ENCODE measurements at places on chromosomes 3 and 15.

- no peak for DNase-seq
Measured at GRCh38 chr3:194330160-194330559, 21.0 kb downstream of the CPN2 start.

DNA sequence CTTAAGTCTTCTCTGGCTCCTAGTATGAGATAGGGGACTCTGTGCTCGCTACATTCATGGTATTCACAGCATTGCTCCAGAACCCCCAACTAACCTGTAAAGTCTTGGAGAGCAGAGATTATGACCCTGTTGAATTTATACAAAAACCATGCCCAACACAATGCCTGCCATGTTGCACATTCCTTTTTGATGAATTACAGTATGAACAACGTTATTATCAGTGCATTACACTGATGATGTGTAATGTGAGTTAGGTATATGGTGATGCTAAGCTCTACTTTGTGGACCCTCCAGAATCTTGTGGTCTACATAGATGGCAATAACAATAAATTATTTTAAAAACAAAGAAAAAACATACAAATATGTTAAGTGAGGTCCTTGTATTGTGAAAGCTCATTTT lies 64.3 kb downstream of the EOMES start:
- DNase-seq: no peak

DNA sequence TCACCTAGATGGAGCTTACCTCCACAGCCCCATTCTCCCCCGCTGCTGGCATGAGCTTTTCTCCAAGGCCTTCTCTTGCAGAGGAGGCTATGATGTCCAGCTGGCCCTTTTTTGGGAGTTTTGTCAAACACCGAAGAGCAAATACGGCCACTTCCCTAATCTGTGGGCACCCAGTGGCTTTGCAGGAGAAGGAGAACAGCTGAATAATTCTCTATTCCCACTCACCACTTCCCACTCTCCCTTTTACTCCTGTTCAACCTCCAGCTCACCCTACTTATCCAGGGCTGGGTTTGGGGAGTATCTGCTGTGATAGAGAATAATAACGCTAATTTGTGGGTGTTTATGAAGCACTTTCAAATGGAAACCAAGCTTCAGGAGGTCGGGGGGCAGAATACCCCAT lies 93.0 kb downstream of the AAGAB start:
- no peak for DNase-seq

GRCh38 chr3:111874177-111874820 lies 15.2 kb downstream of the PHLDB2 start:
- DNase-seq: no peak

DNA sequence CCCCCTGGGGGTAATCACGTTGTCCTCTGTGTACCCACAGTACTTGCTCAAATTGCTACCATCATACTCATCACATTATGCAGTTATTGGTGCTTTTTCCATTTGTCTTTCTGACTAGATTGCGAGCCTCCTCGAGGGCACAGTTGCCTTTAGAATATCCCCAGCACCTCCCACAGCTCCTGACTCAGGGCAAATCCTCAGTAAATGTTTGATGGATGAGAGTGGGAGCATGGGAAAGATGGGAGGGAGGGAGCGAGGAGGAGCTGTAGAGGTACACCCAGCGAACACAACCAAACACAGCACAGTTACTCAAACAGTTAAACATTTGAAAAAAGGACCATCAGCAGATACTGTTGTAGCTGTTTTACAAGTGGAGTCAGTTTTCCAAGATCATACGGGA lies 27.9 kb downstream of the SIDT1 start:
- DNase-seq: no peak

- DNase-seq: peak; percentile 45
Measured at GRCh38 chr15:34436956-34437442, 609 bp downstream of the GOLGA8A start.

- DNase-seq: no peak
Measured at GRCh38 chr3:151386056-151386455, 1.5 kb upstream of the P2RY12 start.

DNA sequence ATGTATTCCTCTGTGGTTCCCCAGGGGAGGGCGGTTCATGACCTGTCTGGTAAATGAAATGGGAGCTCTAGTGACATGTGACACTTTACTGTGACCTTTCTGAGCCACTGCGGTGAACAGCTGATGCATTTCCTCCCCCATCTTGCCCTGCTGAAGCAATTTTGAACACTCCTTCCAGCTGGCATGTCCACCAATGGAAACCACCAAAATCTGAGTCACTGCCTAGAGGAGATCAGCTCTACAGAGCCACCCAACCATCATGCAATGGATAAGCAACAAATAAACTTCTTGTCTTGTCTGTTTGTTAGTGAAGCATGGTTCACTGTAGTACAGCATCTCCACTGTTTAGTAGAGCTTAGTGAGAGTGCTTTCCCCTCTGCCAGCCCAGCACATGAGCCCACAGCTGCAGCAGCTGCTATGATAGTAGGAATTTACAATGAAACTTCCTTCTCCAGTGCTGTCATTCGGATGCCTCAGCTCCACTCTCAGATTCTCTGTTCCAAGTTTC lies 479.4 kb downstream of the NTRK3 start:
- DNase-seq: no peak

DNA sequence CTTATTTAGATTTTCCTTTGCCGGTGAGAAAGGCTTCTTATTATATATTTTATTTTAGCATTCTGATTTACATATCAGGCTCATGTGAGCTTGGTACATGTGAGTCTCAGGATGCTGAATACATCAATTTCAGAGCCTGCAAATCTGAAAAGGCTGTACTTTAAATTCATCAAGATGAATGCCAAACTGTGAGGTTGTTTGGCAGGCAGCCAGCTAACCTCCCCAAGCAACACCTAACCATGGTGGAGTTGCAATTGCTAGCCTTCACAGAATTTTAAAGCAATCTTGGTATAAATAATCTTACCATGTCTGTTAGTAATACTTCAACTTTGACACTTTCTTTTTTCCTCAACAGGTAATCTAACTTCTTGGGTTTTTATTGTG lies 252.5 kb downstream of the CDIN1 start:
- no peak for DNase-seq

GRCh38 chr3:190519886-190520285 lies 6.0 kb downstream of the IL1RAP start:
- DNase-seq: no peak

- DNase-seq: no peak
Measured at GRCh38 chr15:89754361-89755154, 3.5 kb upstream of the MESP1 start.

DNA sequence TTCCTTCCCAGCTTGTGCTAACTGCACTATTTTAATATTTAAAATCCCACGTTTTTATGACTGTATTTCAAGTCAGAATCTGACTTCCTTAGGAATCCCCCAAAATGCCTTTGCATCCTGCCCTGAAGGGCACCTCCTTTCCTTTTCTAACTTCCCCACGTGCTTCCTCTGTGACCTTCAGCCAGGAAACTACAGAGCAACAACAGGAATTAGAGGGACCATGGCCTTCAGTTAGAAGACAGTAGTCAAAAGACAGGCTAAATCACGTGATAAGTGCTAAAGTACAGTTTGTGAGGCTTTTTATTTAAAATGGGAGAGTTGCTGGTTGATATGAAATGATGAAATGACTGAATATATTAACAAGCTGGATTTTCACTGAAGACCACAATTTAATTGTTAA lies 11.8 kb upstream of the ABHD10 start:
- no peak for DNase-seq

- no peak for DNase-seq
Measured at GRCh38 chr3:85171976-85172375, 213.2 kb downstream of the CADM2 start.

- no peak for DNase-seq
Measured at GRCh38 chr3:47394881-47395280, 14.1 kb downstream of the PTPN23 start.

- peak; percentile 19 for DNase-seq
Measured at GRCh38 chr3:57755368-57755675, 787 bp upstream of the SLMAP start.

DNA sequence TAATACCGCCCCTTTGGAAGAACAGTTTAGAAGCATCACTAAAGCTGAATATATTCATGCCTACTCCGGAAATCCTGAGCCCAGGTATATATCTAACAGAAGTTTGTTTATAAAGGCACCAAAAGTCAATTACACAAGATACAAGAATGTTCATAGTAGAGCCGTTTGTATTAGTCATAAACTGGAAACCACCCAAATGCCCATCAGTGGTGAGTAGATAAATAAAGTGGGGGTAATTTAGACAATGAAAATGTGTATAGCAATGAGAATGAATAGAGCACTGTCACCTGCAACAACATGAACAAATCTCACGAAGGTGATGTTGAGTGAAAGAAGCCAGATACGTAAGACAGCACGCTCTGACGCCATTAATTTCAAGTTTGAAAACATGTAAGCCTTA lies 68.3 kb upstream of the GLCE start:
- DNase-seq: no peak

DNA sequence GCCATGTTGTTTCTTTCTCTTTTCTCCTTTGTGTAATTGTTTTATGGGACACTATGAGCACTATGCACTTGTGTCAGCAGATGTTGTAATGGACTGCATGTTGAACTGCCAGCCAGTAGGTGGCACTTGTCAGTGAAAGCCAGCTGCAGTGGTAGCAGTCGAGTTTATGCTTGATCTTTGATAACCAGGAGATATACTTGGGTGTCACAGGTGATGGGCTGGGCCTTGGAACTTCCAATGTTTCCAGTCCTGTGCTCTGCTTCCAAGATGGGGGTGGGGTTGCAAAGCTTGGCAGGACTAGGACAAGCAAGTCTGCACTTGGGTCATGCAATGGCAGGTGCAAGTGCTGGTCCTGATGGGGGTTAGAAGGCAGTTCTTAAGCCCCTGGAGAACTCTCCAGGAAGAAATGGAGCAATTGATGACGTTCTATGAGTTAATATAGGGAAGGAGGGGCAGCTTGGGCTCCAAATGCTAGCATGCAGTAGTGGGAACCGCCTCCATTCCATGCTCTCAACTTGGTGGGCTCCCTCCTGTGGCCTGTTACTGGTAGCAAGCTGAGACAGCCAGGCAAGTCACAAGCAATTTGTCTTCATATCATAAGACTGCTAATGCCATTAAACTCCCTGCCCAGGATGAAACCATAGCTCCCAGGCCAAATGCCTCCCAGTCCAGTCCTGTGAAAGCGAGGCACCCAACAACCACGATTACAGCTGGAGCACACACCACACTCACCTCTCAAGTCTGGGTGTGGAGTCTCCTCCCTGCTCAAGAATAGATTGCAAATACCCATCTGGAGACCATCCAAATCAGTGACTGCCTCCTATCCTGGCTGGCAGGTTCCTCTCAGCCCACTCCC lies 287.2 kb downstream of the CGGBP1 start:
- peak; percentile 25 for DNase-seq

DNA sequence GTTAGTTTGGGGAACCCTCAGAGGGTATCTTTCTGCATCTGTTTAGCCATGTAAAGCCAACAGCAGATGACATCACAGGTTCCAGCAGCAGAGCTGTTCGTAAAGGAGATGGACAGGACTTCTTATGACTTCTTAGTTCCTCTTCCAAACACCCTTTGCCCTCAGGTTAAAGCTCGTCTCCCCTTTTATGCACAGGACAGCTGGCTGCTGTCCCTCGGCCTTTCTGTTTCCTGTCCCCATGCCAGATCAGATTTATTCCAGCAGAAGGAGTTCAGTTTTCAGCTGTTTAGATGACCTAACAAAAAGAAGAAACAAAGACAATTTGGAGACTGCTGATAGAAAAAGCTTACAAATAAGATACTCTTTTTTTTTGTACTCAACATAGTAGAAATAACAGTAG lies 45.1 kb downstream of the SEC22A start:
- DNase-seq: no peak

- DNase-seq: no peak
Measured at GRCh38 chr3:42631620-42632019, 21.9 kb upstream of the ZBTB47 start.

GRCh38 chr15:57570994-57571393 lies 20.7 kb upstream of the MYZAP start:
- DNase-seq: no peak

DNA sequence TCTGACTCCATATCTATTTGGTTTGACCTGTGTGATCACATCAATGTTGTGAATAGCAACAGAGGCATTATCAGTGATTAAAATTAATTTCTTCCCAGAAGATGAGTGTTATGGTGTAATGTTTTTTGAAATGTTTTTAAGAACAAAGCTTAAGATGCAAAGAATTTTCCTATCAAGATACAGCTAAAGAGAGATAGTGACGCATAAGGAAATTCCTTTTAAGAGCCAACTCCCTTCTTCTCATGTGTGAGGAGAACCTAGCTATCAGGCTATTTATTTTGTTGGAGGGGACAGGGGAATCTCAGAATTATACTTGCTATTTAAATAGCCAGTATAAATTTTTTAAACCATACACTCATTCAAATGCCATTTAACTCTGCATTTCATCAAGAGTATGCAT lies 71.3 kb downstream of the COL8A1 start:
- no peak for DNase-seq

DNA sequence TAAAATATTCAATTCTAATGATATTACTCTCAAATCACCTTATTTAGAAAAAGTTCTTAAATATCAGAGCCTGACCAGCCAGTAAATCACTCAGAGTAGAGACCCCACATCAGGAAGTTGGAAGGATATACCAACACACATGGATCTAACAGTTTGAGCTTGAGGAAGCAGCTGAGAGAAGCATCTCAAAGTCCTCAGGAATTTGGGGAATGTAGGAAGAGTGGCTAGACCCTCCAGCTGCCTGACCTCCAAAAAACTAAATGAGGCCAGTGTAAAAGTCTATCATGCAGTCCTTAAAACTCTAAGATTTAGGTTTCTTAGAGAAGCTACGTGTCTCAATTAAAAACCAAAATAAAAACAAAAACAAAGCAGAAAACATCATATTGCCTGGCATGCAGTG lies 55.4 kb downstream of the SETD2 start:
- no peak for DNase-seq

DNA sequence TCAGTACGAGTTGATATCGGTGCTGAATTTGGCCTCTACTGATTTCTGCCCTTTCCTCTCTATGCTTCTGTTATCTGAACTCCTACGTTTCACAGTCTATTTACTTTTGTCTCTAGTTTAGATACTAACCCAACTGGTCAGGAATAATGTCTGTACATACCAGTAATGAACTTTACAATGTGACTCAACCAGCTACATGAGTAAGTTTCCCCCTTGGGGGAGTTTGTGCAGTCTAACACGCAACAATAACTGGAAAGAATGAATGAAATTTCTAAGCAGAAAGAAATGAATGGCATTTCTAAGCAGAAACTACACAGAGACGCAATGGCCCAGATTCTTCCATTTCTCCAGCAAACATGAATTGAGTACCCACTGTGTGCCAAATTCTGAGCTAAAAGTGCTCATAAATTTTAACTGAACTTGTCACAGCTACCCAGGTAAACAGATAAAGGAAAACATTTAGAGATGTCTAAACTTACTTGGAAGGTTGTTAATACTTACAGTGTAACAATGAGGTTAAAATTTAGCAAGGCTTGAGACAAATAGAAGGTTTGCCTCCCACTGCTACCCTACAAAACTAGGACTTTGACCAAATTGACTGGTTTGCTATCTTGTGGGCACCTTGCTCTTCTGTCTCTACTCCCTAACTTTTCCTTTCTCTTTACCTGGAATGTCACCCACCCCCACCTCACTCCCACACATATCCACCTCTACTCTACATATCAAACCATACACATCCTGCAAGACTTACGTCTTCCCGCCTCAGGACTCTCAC lies 11.6 kb downstream of the UPK1B start:
- no peak for DNase-seq

- no peak for DNase-seq
Measured at GRCh38 chr3:95586754-95587153, 1227.6 kb upstream of the EPHA6 start.

Measured in central memory CD4-positive, alpha-beta T cell (primary cell).